ENCODE measurements at places on chromosomes 2 and 18. TPM values are rescaled to one million over a fixed set of nuclear protein-coding genes. Genes with fewer than 3 reads are reported as not detected.

- DNase-seq: no peak
These were observed 350.4 kb downstream of the EN1 start for GRCh38 chr2:118496870-118497611.

GRCh38 chr2:4556135-4556896 lies 852.9 kb downstream of the DCDC2C start:
- no peak for DNase-seq

DNA sequence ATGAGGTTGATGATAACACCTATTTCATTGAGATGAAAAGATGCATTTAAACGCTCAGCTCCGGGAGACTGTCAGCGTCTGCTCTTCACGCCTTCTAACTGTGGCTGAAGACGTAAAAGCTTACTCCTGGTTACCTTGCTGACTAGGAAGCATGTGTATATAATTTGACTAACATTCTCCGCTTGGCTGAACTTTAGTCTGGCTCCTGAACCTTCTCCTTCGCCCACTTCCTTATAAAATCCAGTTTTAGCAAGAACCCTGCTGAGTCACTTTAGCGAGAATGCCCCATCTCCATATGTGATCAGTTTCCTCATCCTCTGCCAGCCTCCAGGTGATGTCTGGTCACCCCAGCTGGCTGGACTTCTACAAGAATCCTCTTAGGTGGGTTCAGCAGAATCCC lies 12.7 kb upstream of the CREG2 start:
- DNase-seq: no peak

GRCh38 chr18:54906331-54907185 lies 52.7 kb downstream of the CCDC68 start:
- no peak for DNase-seq

GRCh38 chr18:69282371-69282770 lies 118.3 kb upstream of the DOK6 start:
- no peak for DNase-seq

FSIP2 gene
- 0.29 TPM for total RNA-seq

TLX2 gene
- not detected for total RNA-seq

SOX11 gene
- total RNA-seq: 0.84 TPM

CPLX4 gene
- total RNA-seq: not detected

ZSWIM2 gene
- not detected for total RNA-seq

C2orf78 gene
- not detected for total RNA-seq

Data from upper lobe of right lung (tissue), 1 donor.